CD4-positive, alpha-beta T cell treated with Interleukin-15 for 4 hours (primary cell): ENCODE measurements at places on chromosomes 1 and 21.

GRCh38 chr1:222399197-222399596 is 148.7 kb downstream of the HHIPL2 start:
- no peak for DNase-seq

- DNase-seq: peak; percentile 3
Observed at GRCh38 chr1:180994262-180994661, 28.4 kb downstream of the STX6 start.

- DNase-seq: no peak
Observed at GRCh38 chr1:207389728-207390464, 64.2 kb upstream of the CR2 start.

- no peak for DNase-seq
Observed at GRCh38 chr1:160455153-160455517, 54.8 kb downstream of the VANGL2 start.

DNA sequence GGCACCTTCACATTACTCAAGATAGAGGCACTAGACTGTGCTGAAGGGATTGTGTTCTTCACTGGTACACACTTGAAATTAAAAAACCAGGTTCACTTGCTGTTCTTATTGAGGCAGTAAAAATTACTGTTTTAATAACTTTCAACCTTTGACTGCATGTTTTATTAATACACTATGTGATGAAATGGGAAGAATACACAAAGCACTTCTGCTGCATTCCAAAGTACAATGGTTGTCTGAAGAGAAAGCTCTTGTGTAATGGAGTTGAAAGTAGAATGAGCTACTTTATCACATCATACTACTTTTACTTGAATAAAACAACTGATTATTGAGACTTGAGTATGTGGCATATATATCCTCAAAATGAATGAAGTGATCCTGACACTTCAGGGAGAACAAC is 49.7 kb downstream of the LRRC8C start:
- DNase-seq: no peak

DNA sequence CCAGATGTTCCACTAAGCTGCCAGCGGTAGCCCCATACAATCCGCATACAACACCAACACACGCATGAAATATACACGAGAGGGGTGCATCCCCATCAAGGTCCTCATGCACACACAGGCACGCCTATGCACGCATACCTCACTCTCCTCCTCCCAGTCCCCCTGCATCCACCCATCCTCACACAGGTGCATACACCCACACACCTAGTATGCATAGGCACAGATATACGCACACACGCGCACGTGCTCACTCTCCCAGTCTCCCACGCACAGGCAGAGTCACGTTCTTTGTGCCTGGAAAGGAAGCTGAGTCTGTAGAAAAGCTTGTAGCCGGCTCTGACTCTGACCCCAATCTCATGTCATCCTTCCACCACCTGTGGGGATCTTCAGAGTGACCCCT is 16.9 kb upstream of the PADI2 start:
- DNase-seq: no peak

- no peak for DNase-seq
Observed at GRCh38 chr1:33235521-33235920, 20.8 kb upstream of the ZNF362 start.

GRCh38 chr1:13754510-13755103 is 54.6 kb downstream of the PRDM2 start:
- no peak for DNase-seq

GRCh38 chr1:173477286-173478093 is at the start of gene PRDX6:
TSS of gene PRDX6 (plus strand) at chr1:173477335. CDS start at chr1:173477398, 63 bp downstream.
- DNase-seq: no peak

DNA sequence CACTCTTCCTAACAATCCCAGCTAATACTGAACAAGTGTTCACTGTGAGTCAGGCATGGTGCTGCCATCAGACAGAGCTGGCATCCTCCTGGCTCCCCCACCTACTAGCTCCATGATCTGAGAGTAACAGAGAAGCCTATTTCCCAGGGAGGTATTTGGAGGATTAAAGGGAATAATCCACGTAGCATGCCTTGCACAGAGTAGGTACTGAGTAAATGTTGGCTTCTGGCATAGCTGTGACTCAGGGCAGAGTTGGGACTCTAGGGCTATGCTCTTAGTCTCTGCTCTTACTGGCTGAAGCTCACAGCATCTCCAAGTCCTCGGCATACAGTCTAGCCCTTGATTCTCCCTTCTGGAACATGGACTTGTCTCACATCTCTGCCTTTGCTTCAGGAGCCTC is 8.2 kb downstream of the ARHGEF19 start:
- no peak for DNase-seq

DNA sequence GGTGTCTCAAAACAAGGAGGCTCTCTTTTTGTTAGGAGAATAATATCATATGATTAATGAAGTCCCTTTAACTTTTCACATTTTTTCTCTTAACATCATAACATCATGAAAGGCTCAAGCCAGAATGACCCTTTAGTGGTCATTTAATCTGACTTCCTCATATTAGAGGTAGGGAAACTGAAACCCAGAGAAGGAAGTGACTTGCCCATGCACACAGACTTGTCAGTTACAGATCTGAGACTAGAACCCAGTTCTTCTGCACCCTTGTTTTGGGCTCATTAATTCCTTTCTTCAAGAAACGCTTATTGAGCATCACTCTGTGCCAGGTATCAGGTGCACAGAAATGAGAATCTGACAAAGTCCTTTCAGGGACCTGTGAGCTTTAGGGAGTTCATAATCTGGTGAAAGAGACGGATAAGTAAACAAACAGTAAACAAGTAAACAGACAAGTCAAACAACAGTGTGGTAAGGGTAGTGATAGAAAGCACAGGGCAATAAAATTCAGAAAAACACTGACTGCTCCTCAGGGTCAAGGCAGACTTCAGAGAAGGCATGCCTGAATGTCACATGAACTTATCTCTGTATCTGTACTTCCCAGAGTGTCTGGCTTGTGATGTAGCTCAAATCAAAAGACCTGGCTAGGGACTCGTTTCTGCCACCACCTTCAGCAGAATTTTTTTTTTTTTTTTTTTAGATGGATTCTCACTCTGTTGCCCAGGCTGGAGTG is 38.3 kb upstream of the OSBPL9 start:
- no peak for DNase-seq

GRCh38 chr1:202235003-202235660 is 41.5 kb downstream of the LGR6 start:
- DNase-seq: no peak

DNA sequence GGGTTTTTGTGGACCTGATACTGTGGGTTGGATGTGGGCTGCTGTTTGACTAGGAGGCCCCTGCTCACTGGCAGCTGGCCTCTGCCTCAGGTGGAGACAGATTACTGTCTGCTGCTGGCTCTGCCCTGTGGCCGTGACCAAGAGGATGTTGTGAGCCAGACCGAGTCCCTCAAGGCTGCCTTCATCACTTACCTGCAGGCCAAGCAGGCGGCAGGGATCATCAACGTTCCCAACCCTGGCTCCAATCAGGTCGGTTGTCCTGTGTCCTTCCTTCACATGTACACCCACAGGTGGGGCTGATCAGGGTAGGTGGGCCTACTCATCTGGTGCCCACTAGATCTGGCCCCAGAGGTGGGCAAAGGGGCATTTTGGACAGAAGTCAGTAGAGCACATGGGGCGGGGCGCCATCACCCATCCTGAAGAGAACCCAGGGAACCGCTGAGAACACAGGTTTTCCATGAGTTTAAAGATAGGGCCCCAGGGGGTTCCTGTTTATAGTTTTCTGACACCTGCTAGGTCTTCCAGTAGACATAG is 37.2 kb downstream of the ZBTB17 start:
- DNase-seq: no peak

GRCh38 chr1:19110257-19110927 is 99.7 kb downstream of the UBR4 start:
- no peak for DNase-seq

DNA sequence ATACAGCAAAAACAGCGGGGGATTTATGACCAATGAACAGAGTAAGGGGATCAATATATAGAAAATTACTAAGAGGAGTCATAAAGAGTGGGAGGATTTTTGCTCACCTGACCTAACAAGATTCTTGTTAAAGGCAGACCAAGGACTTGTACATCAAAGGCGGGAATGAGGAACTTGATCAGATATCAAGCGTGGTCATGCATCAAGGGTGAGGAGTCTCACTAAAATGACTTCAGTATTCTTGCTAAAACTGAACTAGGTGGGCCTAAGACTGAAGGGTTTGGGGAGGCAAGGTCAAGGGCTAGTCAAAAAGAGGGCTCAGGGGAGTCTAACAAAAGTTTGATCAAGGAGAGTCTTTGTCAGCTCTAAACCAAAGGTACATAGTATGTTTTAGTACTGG is 2.1 kb downstream of the MOV10 start:
- DNase-seq: no peak

- DNase-seq: no peak
Observed at GRCh38 chr1:110393691-110394492, 3.1 kb upstream of the SLC16A4 start.

- no peak for DNase-seq
Observed at GRCh38 chr21:45357436-45358260, 47.3 kb upstream of the COL18A1 start.

DNA sequence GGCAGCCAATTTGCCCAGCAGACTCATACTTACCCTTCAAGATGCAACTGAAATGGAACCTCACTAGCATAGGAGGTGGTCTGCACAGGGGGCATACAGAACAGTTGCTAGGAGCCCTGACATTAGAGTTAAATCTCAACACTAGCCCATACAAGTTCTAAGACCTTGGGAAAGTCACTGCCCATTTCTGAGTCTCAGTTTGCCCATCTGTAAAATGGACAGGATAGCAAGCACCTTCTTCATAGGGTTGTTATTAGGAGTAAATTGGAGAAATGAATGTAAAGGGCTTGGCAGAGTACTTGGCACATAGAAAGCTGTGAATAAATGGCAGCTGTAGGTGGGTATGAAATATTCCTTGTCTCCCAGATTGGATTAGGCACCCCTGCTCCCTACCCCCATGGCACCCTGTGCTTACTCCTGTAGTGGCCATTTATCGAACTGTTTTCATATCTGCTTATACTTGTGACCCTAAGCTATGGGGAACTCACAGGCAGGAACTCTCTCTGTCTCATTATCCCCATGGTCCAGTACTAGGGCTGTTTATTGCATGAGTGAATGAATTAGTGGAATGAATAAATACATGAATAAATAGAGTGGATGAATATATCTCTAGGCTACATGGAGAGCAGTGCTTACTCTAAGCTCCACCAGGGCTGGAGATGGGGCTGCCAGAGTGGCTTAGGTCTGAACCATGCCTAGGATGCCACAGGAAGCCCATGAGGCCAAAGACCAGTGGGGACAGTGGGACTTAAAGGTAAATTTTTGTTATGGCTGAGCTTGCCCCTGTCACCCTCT is 152.6 kb downstream of the PLPP3 start:
- no peak for DNase-seq

DNA sequence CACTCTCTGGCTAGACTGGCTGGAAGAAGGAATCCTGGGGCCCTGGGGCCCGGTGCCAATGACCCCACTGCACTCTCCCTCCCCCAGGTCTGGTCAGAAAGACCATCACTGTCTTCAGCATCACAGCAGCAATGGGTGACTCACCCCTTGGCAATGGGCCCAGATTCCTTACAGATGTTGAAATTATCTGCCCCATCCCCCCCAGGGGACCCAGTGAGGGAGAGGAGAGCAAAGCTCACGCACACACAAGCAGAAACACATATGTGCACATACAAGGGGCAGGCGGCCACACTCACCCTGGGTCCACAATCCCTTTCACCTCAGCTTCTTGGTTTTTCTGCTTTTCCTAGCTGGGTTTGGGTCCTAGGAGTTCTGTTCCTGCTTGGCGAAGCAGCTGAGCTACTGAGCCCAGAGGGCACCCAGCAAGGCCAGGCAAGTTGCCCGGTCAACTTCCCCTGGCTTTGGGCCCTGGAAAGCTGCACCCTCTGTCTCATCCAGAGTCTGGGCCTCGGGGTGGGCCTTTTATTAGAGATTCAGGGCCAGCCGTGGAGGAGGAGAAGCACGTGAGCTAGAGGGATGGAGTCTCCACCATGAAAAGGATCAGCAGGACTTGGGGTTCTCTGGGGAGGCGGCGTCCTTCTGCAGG is 2.6 kb downstream of the COL16A1 start:
- peak; percentile 32 for DNase-seq

GRCh38 chr1:3495776-3496745 is 41.6 kb downstream of the ARHGEF16 start:
- no peak for DNase-seq

- DNase-seq: no peak
Observed at GRCh38 chr1:105210747-105211146, 1461.0 kb downstream of the AMY1C start.

DNA sequence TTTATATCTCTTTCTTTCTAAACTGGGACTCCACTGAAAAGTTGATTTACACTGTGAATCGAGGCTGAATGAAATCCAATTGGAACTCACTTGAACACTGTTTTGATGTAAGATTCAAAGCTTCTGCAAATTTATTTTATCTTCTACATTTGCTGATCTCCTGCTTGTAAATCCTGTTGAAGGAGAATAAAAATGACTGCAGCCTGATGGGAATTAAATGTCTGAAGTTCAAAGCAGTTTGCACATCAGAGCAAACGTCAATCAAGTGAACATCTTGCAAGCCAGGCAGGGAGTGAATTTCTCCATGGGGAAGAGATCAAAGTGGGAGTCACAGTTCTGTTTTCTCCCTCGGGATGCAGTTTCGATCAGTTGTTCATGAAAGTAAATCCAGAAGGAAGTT is 127.2 kb downstream of the CACHD1 start:
- DNase-seq: no peak

DNA sequence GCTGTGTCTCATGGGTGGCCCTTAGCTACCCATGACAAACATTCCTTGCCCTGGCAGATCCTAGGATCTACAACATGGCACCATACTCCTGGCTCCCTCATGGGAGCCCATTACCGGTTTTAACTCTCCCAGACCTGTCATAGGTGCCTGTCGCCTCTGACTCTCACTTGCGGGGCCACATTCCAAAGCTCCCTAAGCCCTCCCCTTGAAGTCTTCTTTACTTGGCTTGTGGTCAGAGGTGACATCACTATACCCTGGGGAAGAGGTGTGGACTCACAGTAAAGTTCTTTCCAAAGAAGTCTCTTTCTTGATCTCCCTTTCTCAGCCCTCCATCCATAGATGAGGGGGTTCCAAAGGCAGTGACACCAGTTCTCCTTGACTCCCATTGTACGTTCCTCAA is 5.4 kb upstream of the SLAMF9 start:
- DNase-seq: no peak

DNA sequence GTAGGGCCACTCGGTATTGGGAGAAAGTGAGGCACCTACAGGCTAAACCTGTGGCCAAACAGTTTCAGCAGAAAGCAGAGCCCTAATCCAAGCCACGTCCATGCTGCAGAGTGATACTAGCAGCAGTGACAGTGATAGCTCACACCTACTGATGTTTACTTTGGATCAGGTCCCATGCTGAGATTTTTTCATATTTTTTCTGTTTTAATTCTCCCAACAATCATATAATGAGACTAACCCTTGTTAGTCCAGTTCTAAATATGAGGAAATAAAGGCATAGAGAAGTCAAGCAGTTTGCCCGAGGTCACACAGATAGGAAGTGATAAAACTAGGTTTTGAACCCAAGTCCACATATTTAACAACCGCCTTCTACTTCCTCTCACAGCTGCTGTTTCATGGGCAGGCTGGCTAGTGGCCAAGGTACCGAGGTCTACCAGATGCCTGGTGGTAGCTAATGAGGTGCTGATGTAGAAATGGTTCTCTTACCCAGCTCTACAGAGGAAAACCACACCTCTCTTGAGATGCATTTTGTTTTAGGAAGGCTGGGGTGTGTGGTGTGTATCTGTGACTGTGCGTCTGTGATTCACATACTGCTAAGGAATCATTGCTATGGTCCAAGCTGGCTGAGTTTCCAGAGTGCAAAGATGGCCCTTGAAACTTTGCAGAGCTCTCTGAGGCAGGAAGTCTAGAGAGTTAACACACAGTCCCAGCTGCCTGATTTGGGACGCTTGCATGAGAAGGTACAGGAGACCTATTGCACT is 80.3 kb upstream of the ARTN start:
- peak; percentile 34 for DNase-seq
